NCI-H1436 treated with DMSO at 0.1 percent for 48 hours (cell line): ENCODE measurements at places on chromosomes 7 and 10.

GRCh38 chr10:78805176-78805575 is 263.6 kb upstream of the ZMIZ1 start:
- DNase-seq, result no peak

DNA sequence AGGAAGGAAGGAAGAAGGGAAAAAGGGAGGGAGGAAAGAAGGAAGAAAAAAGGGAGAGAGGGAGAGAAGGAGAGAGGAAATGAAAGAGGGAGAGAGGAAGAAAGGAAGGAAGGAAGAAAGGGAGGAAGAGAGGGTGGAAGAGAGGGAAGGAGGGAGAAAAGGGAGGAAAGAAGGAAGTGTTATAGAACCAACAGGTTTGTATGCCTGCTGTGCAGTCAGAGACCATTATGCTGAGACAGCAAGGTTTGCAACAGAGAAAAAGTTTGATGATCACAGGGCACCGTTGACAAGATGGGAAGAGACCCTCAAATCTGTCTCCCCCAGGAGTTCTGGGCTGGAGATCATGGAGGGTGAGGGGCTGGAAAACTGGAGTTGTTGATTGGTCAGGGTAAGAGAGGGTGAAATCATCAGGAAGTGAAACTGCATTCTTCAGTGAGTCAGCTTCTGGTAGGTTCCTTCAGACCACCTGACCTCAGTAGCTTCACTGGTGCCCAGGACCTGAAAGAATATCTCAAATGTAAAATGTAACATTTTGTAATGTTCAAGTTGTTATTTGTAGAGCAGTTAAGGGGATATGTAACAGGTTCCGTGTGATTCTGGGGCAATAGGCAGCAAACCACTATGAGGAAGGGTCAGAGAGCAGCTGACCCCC is 76.3 kb downstream of the JCAD start:
- DNase-seq, result no peak

DNA sequence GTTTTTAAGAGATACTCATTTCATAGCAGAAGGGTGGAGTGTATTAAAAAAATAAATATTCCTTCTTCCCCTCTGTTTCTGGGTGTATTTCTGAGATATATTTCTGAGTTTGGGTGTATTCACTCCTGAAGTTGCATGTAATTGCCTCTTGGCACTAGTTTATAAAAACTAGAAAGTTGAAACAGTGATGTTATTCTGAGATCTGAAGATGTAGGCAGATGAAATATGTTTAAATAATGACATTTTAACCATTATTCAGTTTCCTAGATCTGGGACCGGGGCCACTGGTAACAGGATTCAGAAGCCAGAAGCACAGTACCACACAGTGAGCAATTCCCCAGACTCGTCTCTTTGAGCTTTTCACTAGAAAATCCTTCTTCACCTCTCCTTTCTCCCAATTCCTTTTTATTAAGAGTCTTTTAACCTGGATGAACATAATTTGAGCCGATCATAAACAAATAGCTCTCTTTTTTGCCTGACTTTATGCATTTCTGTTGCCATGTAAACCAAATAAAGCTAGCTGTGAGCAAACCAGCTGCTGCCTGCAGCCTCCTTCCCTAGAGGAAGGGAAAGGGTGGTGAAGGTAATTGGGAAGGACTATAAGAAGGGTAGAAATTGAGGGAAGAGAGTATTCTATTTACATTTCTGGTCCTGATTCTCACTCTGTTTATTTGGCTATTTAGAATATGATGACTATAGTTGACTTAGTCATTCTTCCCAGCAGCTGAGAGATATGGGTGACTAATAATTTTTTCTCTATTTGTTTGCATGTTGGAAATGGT is 101.8 kb upstream of the STRIP2 start:
- no peak for DNase-seq

DNA sequence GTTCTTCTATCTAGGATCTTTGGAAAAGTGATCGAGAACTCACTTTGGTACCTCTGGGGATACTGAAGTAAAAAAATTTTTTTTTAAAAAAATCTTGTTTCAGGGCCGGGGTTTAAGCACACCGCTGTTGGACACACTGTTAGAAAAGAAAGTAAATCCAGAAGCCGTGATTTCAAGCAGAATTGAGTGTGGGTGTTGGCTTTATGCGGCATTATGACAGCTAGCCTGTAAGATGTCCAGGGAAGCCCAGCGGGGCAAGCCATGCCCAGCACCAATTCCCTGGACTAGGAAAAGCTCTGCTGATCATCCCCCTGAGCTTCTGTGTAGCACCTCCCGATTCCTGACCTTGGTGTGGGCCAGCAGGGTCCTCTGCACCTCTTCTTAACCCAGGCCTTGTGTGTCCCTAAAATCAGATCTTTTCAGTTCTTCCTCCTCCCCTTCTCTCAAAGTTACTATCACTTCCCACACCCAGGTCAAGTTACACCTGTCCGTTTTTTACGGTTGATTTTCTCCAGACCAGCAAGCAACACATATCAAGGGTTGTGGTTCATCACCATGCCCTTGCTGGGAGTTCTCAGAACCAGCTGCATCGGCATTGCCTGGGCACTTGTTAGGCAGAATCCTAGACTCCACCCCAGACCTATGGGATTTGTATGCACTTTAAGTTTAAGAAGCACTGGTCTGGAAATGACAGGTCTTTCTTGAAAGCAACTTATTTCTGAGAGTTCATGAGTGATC is 205.3 kb downstream of the TAX1BP1 start:
- DNase-seq, result no peak

GRCh38 chr7:9960460-9960859 is 1013.2 kb upstream of the PHF14 start:
- no peak for DNase-seq

- DNase-seq, result peak; percentile 21
Measured at GRCh38 chr10:98309366-98310355, 41.7 kb upstream of the LOXL4 start.

DNA sequence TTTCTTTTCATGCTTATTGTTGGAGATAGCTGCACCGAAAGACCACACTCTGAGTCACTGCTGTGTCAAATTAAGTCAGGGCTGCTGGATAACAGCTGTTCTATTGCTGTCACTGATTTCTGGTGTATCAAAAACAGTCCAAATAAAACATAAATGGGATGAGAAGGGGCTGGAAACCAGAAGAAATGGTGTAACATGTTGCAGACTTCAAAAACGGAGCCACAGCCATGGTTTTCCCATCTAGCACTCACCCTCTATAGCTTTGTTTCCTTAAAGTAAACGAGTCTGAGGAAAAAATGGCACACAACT is 103.3 kb upstream of the DIP2C start:
- no peak for DNase-seq

GRCh38 chr7:102244601-102245000 is 42.1 kb upstream of the SH2B2 start:
- DNase-seq, result no peak

GRCh38 chr10:93090619-93091018 is 16.9 kb downstream of the CYP26A1 start:
- DNase-seq, result no peak

DNA sequence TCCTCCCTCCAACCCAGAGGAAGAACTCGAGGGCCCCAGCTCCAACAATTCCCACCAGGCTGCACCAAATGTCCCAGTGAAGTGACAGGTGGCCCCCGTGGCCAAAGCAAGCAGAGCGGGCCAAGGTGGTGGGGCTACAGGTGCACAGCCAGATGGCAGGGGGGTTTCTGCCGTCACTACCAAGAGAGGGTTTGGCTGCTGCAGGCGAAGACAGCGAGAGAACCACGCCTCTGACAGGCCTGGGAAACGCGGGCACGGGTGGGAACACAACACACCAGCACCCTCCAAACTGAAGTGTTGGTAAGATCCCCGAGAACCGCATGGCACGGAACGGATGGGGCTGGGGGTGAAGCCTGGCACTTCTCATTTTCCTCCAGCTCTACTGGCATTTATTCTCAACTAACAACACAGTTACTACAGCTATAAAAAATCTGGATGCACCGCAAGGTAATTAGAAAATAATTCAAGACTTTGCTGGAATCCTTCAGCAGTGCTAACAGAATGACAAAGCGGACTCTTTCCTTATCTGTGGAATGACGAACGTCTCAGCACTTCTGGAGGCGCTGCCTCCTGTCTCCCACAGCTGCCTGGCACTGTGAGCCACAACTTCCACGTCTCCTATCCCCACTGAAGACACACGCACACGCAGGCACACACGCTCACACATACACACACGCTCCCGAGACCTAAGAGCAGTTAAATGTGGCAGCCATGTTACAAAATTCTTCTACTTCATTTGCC is 167.9 kb downstream of the TCERG1L start:
- DNase-seq, result no peak

DNA sequence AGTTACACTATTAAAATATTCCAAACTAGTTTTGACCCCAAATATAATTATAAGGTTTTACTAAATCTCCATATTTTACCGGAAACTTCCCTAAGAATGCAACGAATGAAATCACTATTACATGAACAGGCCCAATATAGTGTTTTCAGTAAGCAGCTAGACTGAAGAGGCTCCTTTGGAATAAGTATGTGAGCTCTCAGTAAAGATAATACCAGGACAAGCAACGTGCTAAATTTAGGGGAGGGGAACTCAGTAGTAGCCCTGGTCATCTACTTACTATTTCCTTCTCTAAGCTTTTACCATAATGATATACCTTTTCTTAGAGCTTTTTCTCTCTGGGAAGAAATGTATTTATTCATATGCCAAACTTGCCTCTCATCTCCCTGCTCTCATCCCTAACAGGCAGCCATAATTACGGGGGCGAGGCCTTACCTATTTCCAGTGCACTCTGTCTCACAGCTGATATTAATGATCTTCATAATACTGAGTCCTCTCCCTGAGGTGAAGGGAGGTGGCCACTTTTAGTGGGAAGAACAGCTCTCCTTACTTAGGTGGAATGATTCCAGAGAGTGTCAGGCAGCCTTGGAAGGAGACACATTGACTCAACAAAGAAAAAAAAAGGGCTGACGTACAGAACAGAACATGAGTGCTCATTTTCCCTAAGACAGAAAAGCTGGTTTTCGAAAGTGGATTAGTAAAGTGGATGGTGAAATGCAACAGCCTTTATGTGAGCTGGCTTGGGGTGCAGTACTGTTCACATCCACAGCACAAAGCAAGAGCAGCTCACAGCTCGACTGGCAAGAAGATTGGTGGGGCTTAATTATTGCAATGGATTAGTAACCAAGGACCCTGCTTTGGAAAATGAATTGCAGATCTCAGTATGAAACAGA is 165.4 kb downstream of the GLI3 start:
- DNase-seq, result no peak

DNA sequence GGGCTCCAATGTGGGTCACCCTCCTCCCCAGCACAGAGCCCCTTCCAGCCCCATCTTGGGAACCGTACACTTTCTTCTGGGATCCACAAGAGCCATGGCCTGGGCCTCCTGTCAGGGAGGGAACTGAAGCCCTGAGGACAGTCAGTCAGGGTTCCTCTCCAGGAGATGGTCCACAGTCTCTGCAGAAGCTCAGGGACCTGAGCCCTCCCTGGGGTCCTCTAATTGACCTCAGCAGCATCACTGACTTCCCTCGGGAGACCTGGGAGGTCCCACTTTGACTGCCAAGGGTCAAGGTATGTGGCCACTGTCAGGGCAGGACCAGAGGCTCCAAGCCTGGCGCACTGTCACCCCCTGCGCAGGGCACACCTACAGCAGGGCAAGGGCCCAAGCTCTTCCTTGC is 32.3 kb downstream of the NOD1 start:
- DNase-seq, result no peak

- no peak for DNase-seq
Measured at GRCh38 chr7:155865830-155866525, 53.7 kb upstream of the SHH start.

- DNase-seq, result no peak
Measured at GRCh38 chr7:877312-878232, 1.2 kb downstream of the GET4 start.

DNA sequence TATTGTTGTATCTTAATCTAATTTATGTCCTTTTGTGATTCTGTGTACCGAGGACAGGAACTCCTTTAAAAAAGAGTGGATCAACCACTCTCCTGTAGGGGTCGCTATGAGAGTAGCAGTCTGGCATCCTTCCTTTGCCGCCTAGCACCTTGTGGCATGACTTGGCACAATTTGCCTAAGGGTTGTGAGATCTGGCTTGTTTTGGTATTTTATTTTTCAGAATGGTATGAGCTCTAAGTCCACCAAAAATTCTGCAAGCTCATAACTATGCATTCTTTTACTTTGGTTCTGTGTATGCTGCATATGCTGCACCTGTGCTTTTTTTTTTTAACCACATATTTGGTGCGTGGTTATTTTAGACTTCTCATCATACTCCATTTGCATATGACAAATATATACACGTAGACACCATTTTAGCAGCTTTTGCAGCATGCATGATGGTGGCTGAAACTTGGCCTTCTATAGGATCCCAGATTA is 112.8 kb downstream of the CDK14 start:
- DNase-seq, result no peak

GRCh38 chr7:39526666-39527065 is 39.5 kb upstream of the YAE1 start:
- DNase-seq, result no peak

- no peak for DNase-seq
Measured at GRCh38 chr10:63670291-63670898, 149.2 kb downstream of the REEP3 start.

GRCh38 chr10:71465551-71466252 is 69.0 kb downstream of the CDH23 start:
- DNase-seq, result no peak

GRCh38 chr7:28037220-28038010 is 143.2 kb downstream of the JAZF1 start:
- no peak for DNase-seq

DNA sequence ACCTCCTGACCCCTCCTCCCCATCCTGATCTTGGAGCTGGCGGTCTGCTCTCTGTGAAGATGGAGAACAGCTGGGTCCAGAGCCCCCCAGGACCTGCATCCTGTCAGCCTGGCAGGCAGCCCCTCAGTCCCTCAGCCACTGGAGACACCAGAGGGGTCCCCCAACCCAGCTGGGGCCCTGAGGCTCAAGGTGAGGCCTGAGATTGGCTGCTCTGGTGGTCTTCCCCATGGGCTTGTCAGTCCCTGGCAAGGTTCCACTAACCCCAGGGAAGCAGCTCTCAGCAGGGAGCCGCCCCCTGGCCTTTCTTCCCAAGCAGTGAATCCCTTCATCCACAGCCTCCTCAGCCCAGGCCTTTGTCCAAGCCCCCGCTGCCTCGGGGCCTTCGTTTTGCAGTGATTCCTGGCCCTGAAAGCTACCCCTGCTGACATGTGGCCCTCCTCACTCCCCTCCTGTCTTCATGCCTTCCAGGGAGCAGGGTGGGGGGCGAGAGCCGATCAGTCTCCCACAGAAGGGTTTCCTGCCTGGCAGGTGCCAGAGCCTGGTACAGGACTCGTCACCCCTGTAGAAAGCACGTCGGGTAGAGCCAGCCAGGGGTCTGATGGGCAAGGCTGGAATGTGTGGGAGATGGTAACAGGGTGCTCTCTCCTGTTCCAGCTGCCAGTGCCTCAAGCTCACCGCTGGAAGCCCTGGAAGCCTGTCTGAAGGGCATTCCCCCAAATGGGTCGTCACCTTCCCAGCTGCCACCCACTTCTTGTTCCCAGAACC is 48.5 kb downstream of the ZNF467 start:
- DNase-seq, result no peak
